ENCODE measurements at places on chromosomes 6 and 20. TPM values are rescaled to one million over a fixed set of nuclear protein-coding genes. Genes with fewer than 3 reads are reported as not detected.

GRCh38 chr6:150531957-150532356 is 67.7 kb upstream of the PLEKHG1 start:
- DNase-seq = no peak

The RSPO3 gene
- 12.5 TPM for total RNA-seq

The ESF1 gene
- total RNA-seq = 18.2 TPM

The TMEM14A gene
- 26.3 TPM for total RNA-seq

Data from aorta (tissue), 5 donors.